ENCODE measurements at places on chromosomes 4 and X.
A peak's percentile ranks its signal among the peaks of the same experiment; 100 is the strongest.

GRCh38 chrX:118560489-118560888 lies 64.9 kb downstream of the DOCK11 start:
- DNase-seq, result no peak
- H3K4me3 ChIP-seq, result no peak overlapping the region
- no peaks in the 10 kb centered on the region for H3K4me1 ChIP-seq

DNA sequence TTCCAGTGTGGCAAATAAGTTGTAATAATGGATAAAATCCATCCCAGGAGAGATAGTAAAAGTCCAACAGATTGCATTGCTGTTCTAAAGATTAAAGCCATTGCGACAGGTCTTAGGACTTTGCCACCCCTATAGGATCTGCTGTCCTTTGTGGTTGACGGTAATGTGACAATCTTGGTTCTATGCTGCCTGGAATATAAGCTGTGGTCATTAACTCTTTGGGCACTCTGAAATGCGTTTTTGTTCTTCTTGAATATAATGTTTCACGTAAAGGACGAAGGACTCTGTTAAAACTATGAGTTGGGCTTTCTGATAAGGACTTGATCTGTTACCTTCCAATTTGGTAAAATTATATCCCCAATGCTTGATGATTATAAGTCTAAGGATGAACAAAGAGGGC lies at the start of gene CLDN24:
CLDN24 (minus strand) TSS at position 101 of the 400 bp plus-strand sequence; CDS start at position 101, 0 bp downstream.
- H3K27me3 ChIP-seq, result no peaks in the 10 kb centered on the region
- no peak within 1 kb of the TSS for H3K27ac ChIP-seq
- H3K36me3 ChIP-seq, result peaks cover 3% of the 10 kb centered on the region
- H3K4me3 ChIP-seq, result no peak within 1 kb of the TSS
- no peaks in the 10 kb centered on the region for H3K4me1 ChIP-seq
- DNase-seq, result no peak

GRCh38 chrX:8627796-8628195 lies 104.1 kb downstream of the ANOS1 start:
- no peak for DNase-seq
- H3K27ac ChIP-seq, result no peak overlapping the region
- H3K27me3 ChIP-seq, result no peaks in the 10 kb centered on the region
- H3K36me3 ChIP-seq, result no peaks in the 10 kb centered on the region

- no peak overlapping the region for H3K27ac ChIP-seq
- no peak for DNase-seq
- no peaks in the 10 kb centered on the region for H3K36me3 ChIP-seq
- H3K27me3 ChIP-seq, result no peaks in the 10 kb centered on the region
- H3K4me3 ChIP-seq, result no peak overlapping the region
Measured at GRCh38 chr4:111208970-111209369, 586.1 kb upstream of the PITX2 start.

- H3K4me3 ChIP-seq, result no peak overlapping the region
- no peaks in the 10 kb centered on the region for H3K4me1 ChIP-seq
- H3K27me3 ChIP-seq, result peaks cover 5% of the 10 kb centered on the region
- H3K27ac ChIP-seq, result no peak overlapping the region
- H3K36me3 ChIP-seq, result no peaks in the 10 kb centered on the region
Measured at GRCh38 chrX:110374559-110374958, 15.9 kb downstream of the RTL9 start.

- no peak overlapping the region for H3K4me3 ChIP-seq
- H3K36me3 ChIP-seq, result no peaks in the 10 kb centered on the region
- peaks cover 2% of the 10 kb centered on the region for H3K4me1 ChIP-seq
- H3K27me3 ChIP-seq, result no peaks in the 10 kb centered on the region
- DNase-seq, result no peak
- no peak overlapping the region for H3K27ac ChIP-seq
Measured at GRCh38 chr4:182301736-182302135, 58.5 kb downstream of the TENM3 start.

DNA sequence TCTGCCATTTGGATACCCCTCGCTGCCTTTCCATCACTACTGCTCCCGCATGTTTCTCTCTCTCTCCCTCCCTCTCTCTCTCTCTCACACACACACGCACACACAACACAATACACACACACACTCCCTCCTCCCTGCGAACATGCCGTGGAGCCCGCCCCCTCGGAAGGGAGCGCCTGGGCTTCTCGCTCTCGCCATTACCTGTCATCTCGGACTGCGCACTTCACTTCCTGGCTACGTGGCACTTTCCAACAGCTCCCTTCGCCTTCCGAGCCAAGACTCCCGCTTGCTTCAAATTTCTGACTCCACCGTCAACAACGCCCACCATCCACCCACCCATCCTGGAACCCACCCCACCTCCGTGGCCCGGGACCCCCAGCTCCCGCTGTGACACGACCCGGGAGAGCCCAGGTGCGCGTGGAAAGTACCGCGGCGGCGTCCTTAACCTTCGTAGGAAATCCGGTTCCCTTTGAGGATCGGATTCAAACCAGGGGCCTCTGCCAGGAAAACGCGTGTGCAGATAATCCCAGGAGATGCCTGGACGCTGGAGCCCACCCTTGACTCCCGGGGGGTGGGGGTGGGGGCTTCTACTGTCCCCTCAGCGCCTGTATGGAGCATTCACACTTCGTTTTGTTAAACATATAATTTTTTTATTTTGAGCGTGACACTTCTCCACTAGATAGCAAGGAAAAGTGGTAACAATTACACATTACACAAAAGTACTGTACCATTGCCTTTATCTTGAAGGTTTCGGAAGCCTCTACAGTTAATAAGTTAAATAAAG lies 12.5 kb downstream of the ARX start:
- no peak for DNase-seq
- H3K4me1 ChIP-seq, result no peaks in the 10 kb centered on the region
- H3K27ac ChIP-seq, result no peak overlapping the region
- H3K27me3 ChIP-seq, result peaks cover 61% of the 10 kb centered on the region

GRCh38 chr4:149645790-149646189 lies 169.9 kb downstream of the IQCM start:
- DNase-seq, result no peak
- H3K4me3 ChIP-seq, result no peak overlapping the region
- no peaks in the 10 kb centered on the region for H3K27me3 ChIP-seq
- H3K36me3 ChIP-seq, result no peaks in the 10 kb centered on the region
- no peaks in the 10 kb centered on the region for H3K4me1 ChIP-seq

DNA sequence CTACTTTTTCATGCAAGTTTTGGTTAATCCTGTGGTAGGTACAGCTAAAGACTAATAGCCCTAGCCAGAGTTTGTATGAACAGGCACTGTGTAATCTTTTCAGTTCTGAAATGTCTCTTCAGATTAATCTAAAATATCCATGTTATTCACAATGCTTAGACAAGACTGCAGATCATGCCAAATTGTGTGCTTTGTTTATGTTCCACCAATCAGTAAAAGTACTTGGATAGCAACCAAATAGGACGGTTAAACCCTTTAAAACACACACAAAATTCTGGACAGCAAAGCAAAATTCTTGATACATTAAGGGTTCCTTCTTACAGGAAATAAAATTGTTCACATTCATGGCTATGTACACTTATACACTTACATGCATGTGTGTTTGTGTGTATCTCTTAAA lies 139.1 kb downstream of the KLHL13 start:
- H3K36me3 ChIP-seq, result no peaks in the 10 kb centered on the region
- no peaks in the 10 kb centered on the region for H3K27me3 ChIP-seq
- no peak overlapping the region for H3K27ac ChIP-seq

GRCh38 chrX:121931567-121931966 lies 884.2 kb downstream of the GLUD2 start:
- no peaks in the 10 kb centered on the region for H3K4me1 ChIP-seq
- H3K27ac ChIP-seq, result no peak overlapping the region
- no peaks in the 10 kb centered on the region for H3K36me3 ChIP-seq
- no peak for DNase-seq

DNA sequence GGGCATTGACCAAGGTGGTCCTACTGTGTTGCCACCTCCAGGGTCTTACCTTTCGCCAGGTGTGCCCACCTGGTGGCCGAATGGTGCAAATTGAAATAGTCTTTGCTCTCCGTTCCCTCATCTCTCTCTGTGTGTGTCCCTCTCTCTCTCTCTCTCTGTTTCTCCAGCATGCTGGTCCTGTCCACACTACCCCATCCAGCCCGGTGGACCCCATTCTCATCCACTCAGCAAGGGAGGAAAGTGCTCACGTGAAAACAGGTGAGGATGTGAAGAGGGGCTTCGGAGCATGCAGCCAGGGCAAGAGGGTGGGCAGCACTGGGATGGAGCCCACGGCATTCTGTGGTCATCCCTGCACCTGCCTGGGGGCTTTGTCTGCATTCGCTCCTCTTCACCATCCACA lies 150.1 kb downstream of the CRLF2 start:
- no peak for DNase-seq
- H3K27me3 ChIP-seq, result no peaks in the 10 kb centered on the region
- no peaks in the 10 kb centered on the region for H3K36me3 ChIP-seq
- H3K27ac ChIP-seq, result no peak overlapping the region

- H3K27ac ChIP-seq, result no peak overlapping the region
- H3K4me1 ChIP-seq, result no peaks in the 10 kb centered on the region
- no peaks in the 10 kb centered on the region for H3K36me3 ChIP-seq
Measured at GRCh38 chr4:148530114-148530513, 87.9 kb upstream of the NR3C2 start.

GRCh38 chrX:148270499-148270898 lies 229.9 kb upstream of the AFF2 start:
- H3K4me3 ChIP-seq, result no peak overlapping the region
- no peaks in the 10 kb centered on the region for H3K36me3 ChIP-seq
- H3K27me3 ChIP-seq, result no peaks in the 10 kb centered on the region
- no peak overlapping the region for H3K27ac ChIP-seq
- no peak for DNase-seq
- H3K4me1 ChIP-seq, result no peaks in the 10 kb centered on the region

GRCh38 chr4:10977534-10977933 lies 293.0 kb upstream of the CLNK start:
- H3K4me3 ChIP-seq, result no peak overlapping the region
- H3K27me3 ChIP-seq, result no peaks in the 10 kb centered on the region
- no peaks in the 10 kb centered on the region for H3K36me3 ChIP-seq
- no peak overlapping the region for H3K27ac ChIP-seq
- DNase-seq, result no peak
- H3K4me1 ChIP-seq, result no peaks in the 10 kb centered on the region

GRCh38 chrX:1449036-1449822 lies 3.5 kb downstream of the ASMTL start:
- DNase-seq, result no peak
- no peaks in the 10 kb centered on the region for H3K4me1 ChIP-seq
- no peak overlapping the region for H3K4me3 ChIP-seq
- peaks cover 5% of the 10 kb centered on the region for H3K36me3 ChIP-seq
- H3K27ac ChIP-seq, result no peak overlapping the region

- no peak overlapping the region for H3K4me3 ChIP-seq
- no peaks in the 10 kb centered on the region for H3K36me3 ChIP-seq
- H3K4me1 ChIP-seq, result peaks cover 17% of the 10 kb centered on the region
- no peak overlapping the region for H3K27ac ChIP-seq
- no peaks in the 10 kb centered on the region for H3K27me3 ChIP-seq
Measured at GRCh38 chr4:75718529-75718928, 5.8 kb upstream of the USO1 start.

DNA sequence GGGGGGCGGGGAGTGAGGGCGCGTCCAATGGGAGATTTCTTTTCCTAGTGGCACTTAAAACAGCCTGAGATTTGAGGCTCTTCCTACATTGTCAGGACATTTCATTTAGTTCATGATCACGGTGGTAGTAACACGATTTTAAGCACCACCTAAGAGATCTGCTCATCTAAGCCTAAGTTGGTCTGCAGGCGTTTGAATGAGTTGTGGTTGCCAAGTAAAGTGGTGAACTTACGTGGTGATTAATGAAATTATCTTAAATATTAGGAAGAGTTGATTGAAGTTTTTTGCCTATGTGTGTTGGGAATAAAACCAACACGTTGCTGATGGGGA lies 1.1 kb downstream of the HTT start:
- no peak for DNase-seq
- no peak overlapping the region for H3K27ac ChIP-seq
- H3K4me1 ChIP-seq, result peaks cover 4% of the 10 kb centered on the region
- peak overlapping the region; percentile 88 for H3K4me3 ChIP-seq
- no peaks in the 10 kb centered on the region for H3K27me3 ChIP-seq
- H3K36me3 ChIP-seq, result no peaks in the 10 kb centered on the region

DNA sequence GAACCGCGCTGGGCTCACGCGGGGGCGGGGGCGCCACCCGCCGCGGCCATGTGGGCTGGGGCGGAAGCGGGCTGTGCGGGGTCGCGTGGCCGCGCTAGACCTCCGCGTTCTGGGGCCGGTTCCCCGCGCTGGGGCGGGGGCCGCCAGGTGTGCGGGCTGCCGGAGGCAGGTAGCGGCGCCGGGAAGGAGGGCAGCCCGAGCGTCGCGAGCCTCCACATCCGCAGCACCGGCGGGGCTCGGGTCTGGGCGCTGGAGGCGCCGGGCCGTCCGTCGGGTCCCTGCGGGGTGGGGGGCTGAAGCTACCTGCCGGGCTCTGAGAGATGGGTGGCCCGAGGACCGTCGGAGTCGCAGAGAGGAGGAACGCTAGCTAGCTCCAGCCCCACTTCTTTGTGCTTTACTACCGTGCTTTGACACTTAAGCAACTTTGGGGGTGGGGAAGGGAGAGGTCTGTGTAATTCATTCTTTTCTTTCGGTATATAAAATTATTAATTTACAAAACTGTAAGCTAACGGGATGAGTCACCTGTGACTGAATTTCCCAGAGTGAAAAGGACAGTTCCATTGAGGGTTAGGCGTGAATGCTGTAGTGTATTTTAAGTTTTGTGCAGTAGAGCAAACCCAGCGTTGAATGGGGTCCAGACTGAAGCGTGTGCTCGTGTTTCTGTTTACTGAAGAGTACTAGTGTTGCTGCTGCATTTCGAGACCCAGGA lies 689 bp downstream of the METAP1 start:
- H3K27ac ChIP-seq, result peak overlapping the region; percentile 98
- DNase-seq, result peak; percentile 55
- no peaks in the 10 kb centered on the region for H3K4me1 ChIP-seq

DNA sequence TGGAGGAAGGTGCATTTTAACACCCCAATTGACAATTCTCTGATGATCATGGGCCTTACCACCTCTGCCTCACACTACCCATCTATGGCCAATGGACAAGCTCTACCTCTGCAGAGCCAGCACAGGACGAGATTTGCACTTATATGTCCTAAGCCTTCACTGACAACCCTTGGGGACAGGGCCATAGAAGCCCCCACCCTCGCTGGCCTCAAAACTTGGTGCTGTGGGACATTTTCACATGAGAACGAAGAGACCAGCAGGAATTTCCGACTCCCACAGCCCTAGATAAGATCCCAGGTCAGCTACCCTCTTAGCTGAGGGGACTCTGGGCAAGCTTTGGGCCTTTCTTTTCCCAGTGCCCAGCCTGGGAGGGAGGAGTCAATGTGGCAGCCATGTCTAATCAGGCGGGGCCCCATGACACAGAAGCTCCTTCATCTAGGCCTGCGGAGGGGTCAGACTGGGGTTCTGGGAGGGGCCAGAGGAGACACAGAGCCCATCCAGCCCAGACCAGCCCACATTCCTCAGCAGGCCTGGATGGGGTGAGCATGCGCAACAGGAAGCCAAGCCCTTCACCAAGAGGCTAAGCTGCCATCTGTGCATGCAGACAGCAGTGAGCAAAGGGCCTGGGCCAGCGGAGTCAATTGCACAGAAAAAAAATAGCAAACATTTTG lies 12.1 kb downstream of the PJA1 start:
- peaks cover 7% of the 10 kb centered on the region for H3K27me3 ChIP-seq
- H3K4me1 ChIP-seq, result no peaks in the 10 kb centered on the region
- H3K4me3 ChIP-seq, result no peak overlapping the region
- no peaks in the 10 kb centered on the region for H3K36me3 ChIP-seq

Measured in IMR-90 (cell line).